ENCODE measurements at places on chromosomes 6 and 20.

- DNase-seq: no peak
Measured at GRCh38 chr6:90187437-90188121, 109.1 kb downstream of the BACH2 start.

DNA sequence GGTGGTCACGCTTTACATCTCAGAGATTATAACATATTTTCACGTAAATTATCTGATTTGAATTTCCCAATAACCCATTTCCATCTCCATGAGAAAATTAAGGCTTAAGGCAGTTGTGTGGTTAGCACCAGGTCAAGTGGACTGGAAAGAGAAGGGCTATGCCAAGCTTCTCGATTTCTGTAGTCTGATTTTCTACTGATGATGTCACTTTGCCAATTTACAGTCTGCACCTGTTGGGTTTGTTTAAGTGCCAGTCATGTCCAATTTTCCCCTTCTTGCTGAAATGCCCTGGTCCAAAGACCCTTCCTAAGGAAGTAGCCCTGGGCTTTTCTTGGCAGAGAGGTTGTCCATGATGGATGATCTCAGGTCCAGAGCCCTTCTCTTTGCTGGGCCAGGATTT is 562.3 kb upstream of the BTBD3 start:
- no peak for DNase-seq

GRCh38 chr20:45305262-45305661 is 1.4 kb upstream of the RBPJL start:
- no peak for DNase-seq

GRCh38 chr6:291204-291696 is 1.0 kb upstream of the DUSP22 start:
- DNase-seq: no peak

GRCh38 chr20:1941226-1941625 is 46.0 kb downstream of the SIRPA start:
- DNase-seq: no peak

DNA sequence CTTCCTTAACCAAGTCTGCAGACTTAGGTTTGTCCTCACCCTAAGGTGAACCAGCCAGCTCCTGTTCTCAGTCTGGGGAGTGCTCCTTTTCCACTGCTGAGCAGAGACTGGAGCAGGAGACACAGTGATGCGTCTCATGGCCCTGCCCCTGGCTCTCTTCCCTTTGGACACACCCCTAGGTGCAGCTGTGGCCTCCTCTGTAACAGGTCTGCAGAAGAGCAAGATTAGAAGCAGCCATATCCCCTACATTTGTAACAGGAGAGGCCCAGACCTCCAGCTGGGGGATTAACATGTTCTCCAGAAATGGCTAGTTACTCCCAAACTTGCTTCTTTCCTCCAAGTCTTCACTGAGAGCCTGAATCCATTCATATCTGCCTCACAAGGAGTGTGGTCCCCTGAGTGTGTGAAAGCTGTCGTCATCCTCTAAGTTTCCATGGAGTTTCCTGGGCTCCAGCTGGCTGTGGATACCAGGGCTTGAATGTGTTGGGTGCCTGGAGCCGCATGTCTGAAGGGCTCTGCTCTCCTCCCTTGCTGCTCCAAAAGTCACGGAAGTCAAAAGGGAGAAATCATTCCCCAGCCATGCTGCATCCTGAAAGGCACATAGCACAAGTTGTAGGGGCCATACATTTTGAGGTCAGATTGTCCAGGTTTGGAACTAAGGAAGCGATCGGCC is 57.7 kb downstream of the PPP1R14C start:
- DNase-seq: no peak

- DNase-seq: no peak
Measured at GRCh38 chr20:21322921-21323331, 19.8 kb downstream of the XRN2 start.

Measured in stimulated activated CD4-positive, alpha-beta T cell treated with anti-CD3 and anti-CD28 coated beads, Interleukin-15, amount 100 ng/mL, for 48 hours (primary cell).